ENCODE measurements at places on chromosomes 7 and 10. TPM values are rescaled to one million over a fixed set of nuclear protein-coding genes. Genes with fewer than 3 reads are reported as not detected.

Gene GIMAP1
- polyA plus RNA-seq = not detected

Gene RBM20
- polyA plus RNA-seq = 0.58 TPM

Gene FAM13C
- polyA plus RNA-seq = 89.3 TPM

Gene VWA2
- not detected for polyA plus RNA-seq

Gene EEPD1
- polyA plus RNA-seq = 4.2 TPM

Gene NEUROD6
- not detected for polyA plus RNA-seq

Gene MYO3A
- 3.0 TPM for polyA plus RNA-seq

Gene ADAM8
- 7.2 TPM for polyA plus RNA-seq

Gene LBX1
- not detected for polyA plus RNA-seq

Gene PRDX3
- 234 TPM for polyA plus RNA-seq

Gene THNSL1
- polyA plus RNA-seq = 5.1 TPM

Gene HOXA3
- polyA plus RNA-seq = not detected

Gene UCMA
- not detected for polyA plus RNA-seq

Gene TPST1
- polyA plus RNA-seq = 53.3 TPM

Gene CNNM1
- polyA plus RNA-seq = 1.3 TPM

Gene AKAP9
- polyA plus RNA-seq = 120 TPM

Gene STOX1
- 1.2 TPM for polyA plus RNA-seq

Gene AZGP1
- not detected for polyA plus RNA-seq

Gene HTR5A
- polyA plus RNA-seq = 0.14 TPM

Gene ARHGAP22
- polyA plus RNA-seq = 0.15 TPM

Gene SPDYE5
- 0.26 TPM for polyA plus RNA-seq

Gene FRMPD2
- polyA plus RNA-seq = not detected

Gene AGR2
- polyA plus RNA-seq = not detected

Gene SMO
- polyA plus RNA-seq = 8.8 TPM

Gene DPP6
- 20.4 TPM for polyA plus RNA-seq

Gene CTAGE4
- polyA plus RNA-seq = not detected

Gene C10orf143
- polyA plus RNA-seq = 0.44 TPM

Gene CNTNAP2
- polyA plus RNA-seq = 276 TPM

Gene FHIP2A
- 30.7 TPM for polyA plus RNA-seq

Gene HTRA1
- 1.4 TPM for polyA plus RNA-seq

Gene LRRD1
- 2.7 TPM for polyA plus RNA-seq

Gene COL28A1
- 1.4 TPM for polyA plus RNA-seq

Gene DPYSL4
- polyA plus RNA-seq = 143 TPM

Gene EBLN1
- polyA plus RNA-seq = not detected

Gene IDI2
- polyA plus RNA-seq = 0.24 TPM

Gene CYP2C19
- 0.16 TPM for polyA plus RNA-seq

Gene IL15RA
- not detected for polyA plus RNA-seq
